SHP77 (cell line): ENCODE measurements at places on chromosomes 1 and 21.

- peak; percentile 43 for DNase-seq
Observed at GRCh38 chr1:204258213-204259115, 44.7 kb upstream of the GOLT1A start.

DNA sequence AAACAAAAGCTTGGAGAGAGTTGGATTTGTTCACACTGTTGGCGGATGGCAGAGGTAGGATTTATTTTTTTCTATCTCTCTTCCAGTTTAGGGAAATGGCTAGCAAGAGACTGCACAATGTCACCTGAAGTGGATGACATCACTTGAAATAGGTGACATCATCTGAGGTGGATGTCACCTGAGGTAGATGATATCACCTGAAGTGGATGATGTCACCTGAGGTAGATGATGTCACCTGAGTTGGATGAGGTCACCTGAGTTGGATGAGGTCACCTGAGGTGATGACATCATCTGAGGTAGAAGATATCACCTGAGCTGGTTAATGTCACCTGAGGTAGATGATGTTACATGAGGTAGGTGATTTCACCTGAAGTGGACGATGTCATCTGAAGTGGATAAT lies 413.4 kb downstream of the DSCAM start:
- no peak for DNase-seq

- no peak for DNase-seq
Observed at GRCh38 chr1:165306543-165307434, 49.7 kb downstream of the LMX1A start.

DNA sequence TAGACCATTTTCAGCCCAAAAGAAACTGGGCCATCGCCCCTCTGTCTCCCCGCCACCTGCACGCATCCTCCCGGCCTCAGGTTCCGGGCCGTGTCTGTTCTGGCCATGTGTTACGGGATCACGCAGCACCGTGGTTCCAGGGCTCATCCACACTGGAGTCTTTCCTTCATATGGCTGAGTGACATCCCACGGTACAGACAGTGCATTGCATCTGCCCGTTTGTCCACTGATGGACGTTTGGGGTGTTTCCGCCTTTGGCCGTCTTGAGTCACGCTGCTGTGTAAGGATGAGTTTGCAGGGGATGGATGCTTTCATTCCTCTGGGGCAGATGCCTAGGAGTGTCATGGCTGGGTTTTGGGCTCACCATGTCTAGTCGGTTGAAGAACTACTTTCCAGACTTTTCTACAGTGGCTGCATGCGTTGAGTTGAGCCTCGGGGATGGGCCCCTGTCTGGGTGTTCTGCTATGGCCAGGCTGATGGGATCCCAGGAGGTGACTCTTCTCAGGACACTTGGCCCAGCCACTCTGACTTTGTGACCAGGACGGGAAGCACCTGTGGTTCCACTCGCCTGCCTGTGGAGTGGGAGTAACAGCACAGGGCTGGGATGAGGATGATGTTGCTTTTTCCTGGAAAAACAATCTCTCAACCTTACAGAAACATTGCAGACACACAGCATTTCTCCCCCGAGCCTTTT lies 16.8 kb downstream of the RRP1 start:
- DNase-seq, result no peak

GRCh38 chr1:89085781-89086180 lies 20.8 kb upstream of the GBP1 start:
- no peak for DNase-seq

GRCh38 chr1:229464672-229465071 lies 30.8 kb upstream of the ACTA1 start:
- no peak for DNase-seq

GRCh38 chr1:17865912-17866739 lies 111.0 kb downstream of the ACTL8 start:
- no peak for DNase-seq

- no peak for DNase-seq
Observed at GRCh38 chr1:67863637-67864036, 30.4 kb upstream of the GNG12 start.

GRCh38 chr21:28375708-28376385 lies 616.8 kb downstream of the LTN1 start:
- DNase-seq, result no peak
